Psoas muscle (tissue), 8 donors: ENCODE measurements at places on chromosomes 7 and 10.

DNA sequence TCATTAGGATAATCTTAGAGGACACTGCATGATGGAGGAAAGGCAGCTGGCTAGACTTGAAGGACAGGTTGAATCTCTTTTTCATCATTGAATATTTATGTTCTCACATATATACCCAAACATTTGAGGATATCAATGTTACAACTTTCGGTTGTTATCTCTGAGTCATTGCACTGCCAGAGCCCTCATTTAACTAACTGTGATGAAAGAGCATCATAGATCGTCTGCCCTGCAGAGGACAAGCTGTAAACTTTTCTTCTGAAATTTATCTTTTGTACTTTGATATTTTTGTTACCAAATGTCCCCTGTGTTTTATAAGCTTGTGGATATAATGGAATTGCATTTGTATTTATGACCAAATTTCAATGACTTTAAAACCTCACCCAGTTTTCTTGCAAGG lies 298.7 kb downstream of the PHF14 start:
- no peak for DNase-seq

GRCh38 chr7:74025146-74025545 lies 2.8 kb upstream of the ELN start:
- DNase-seq = no peak

DNA sequence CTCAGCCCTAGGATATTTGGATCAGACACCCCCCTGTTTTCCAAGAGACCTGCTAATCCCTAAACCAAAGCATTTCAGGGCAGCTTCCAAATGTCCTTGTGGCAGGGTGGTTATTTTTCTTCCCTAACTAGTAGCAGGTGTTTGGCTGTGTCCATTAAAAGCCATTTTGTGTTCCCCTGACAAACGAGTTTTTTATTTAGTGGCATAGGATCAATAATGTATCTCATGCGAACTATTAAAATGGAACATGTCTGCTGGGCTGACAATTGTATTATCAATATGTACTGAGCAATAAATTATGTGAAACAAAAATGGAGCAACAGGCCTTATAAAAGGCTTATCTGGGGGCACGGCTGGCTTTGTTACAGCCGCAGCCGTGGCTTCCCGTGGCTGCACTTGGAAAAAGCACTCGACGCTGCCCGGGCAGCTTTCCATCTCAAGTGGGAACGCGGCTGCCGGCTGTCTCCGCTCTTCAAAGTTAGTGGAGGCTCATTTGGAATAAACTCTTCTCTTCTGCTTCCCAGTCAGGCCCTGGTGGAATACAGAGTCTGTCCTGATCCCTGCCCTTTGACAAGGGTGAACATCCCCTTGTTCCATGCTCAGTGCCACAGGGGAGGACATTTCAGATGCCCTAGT lies 554.3 kb downstream of the TYW1 start:
- no peak for DNase-seq

GRCh38 chr7:147298611-147299043 lies 1182.0 kb downstream of the CNTNAP2 start:
- no peak for DNase-seq

- DNase-seq = no peak
Measured at GRCh38 chr7:123741940-123742339, 6.9 kb downstream of the WASL start.

GRCh38 chr7:128356546-128357216 lies 4.8 kb downstream of the PRRT4 start:
- DNase-seq = no peak

DNA sequence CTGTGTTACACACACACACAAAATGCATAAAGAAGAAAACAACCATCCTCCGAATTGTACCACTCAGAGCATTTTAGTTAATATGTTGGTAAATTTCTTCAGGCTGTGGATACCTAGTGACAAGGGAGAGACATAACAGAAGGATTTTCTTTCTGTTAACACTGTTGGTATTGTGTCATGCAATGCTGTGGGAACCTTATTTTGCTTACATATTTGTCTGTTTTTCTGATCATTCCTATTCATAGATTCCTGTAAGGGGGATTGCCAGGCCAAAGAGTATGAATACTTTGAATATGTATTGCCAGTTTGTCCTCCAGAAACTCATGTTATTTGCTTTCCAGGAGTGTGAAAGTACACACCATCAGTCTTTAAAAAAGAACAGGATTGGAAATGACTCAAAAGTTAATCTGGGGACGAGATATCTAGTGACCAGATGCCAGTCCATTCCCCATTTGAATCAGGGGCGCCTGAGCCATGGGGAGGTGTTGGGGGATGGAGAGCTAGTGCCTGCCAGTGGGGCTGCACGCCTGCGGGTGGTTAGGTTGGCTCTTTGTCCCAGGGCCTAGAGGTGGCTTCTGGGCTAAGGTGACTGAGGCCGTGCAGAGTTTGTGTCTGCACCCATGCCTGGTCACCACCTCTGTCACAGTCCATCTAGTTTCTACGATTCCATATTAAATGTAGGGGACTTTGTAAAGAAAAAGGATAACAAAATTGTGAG lies 142.0 kb downstream of the PTPN20 start:
- DNase-seq = no peak

GRCh38 chr7:322708-323111 lies 32.7 kb downstream of the FOXL3 start:
- no peak for DNase-seq

DNA sequence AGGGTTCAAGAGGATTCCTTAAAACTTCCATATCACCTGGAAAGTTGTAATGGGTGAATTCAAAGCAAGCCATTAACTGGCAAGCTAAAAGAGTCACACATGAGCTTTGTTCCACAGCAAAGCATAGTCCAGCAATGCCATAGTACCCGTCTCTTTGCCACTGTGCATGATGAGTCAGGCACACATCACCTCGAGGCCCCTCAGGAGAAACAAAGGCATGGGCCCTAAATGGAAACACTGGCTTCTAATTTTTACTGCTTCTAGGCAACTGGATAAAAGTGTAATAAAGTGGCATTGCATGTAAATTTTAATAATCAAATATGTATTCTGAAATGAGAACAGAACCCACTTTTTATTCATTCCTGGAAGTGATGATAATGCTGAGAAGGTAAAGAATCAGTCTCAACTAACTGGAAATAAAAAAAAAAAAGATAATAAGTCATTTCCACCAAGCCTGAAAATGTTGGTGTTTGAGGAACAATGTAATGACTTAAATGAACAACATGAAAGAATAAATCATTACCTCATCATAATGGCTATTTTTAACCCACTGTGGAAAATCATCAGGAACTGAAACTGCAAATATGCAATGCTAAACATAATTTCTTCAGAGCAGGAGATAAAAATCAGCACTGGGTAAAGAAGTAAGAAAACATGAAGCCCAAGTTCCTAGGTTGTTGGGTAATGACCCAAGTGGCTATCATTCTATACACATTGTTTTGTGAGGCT lies 104.9 kb downstream of the CDK6 start:
- no peak for DNase-seq

DNA sequence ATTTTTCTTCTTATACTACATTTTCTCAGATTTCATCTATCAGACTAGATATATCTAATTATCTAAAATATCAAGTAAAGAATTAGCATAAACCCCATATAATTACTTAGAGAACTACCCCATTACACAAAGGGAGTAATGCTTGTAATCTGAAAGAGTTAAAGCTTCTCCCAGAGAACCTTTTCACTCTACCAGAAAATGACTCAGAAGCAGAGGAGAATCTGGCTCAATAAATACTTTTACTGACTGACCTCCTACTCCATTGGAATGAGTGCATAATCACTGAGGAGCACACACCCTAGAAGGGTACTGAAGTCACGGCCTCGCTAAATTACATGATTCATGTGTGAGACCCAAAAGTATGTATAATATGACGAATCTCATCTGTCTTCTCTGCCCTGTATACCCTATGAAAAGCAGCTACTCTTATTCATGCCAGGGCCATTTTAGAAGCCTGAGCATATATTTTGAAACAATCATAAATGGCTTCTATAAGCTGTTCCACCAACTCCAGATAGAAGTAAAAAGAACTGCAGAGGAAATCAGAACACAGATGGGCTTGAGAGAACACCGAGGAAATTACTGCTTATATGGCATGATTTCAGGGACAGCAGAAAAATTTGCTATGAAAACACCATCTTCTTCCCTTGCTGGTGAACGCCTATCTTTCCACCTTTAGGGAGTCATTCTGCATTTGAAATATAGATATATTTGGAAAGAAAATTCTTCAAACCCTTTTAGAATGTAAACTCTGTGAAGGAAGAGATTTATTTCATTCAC lies 32.7 kb downstream of the DNMBP start:
- no peak for DNase-seq

DNA sequence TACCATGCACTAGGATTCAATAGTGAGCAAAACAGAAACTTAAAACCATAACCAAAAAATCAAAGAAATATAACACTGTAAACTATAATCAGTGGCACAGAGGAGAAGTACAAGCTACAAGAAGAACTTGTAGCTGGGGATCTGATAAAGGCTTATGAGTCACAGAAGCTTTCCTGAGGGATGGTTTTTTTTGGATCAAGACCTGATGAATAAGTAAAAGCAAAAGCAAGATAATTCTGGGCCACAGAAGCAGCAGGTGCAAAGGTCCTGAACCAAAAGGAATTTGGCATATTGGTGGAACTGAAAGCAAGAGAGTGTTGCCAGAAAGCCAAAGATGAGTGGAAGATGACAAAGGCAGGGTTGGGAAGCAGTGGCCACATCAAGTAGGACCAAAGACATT lies 37.4 kb upstream of the BET1 start:
- DNase-seq = no peak

DNA sequence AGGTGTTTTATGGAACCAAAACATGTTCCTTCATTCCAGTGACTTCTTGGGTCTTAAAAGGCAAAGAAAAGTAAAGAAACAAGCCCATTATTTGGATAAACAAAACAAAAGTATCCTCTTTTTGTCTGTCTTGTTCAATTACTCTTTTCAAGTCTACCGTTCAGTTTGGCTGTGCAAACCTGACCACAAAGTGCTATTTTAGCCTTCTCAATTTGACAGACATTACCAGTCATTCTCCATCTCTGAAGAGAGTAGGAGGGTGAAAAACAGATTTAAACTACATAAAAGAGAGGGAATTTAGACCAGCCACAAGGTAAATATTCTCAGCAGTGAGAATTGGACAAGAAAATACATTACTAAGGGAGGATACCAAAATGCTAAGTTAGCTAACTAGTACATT lies 145.2 kb downstream of the GRM3 start:
- DNase-seq = no peak

GRCh38 chr7:29976673-29977415 lies 12.8 kb downstream of the SCRN1 start:
- no peak for DNase-seq

GRCh38 chr10:14087566-14087965 lies 243.2 kb downstream of the FRMD4A start:
- DNase-seq = no peak

- no peak for DNase-seq
Measured at GRCh38 chr7:72405418-72405817, 6.7 kb downstream of the CALN1 start.

DNA sequence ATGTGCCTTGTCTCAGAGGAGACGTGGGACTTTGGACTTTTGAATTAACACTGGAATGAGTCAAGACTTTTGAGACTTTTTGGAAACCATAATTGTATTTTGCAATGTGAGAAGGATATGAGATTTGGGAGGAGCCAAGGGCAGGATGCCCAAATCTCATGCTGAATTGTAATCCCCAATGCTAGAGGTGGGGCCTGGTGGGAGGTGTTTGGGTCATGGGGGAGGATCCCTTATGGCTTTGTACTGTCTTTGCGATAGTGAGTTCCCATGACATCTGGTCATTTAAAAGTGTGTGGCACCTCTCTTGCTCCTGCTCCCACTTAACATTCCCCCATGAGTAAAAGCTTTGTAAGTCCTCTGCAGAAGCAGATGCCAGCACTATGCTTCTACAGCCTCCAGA lies 39.2 kb downstream of the DNAJC9 start:
- peak; percentile 40 for DNase-seq

GRCh38 chr10:107656932-107657331 lies 492.4 kb upstream of the SORCS1 start:
- DNase-seq = no peak

- DNase-seq = no peak
Measured at GRCh38 chr10:132202070-132202970, 15.6 kb downstream of the DPYSL4 start.

GRCh38 chr10:71611131-71611530 lies 108.4 kb downstream of the C10orf105 start:
- no peak for DNase-seq

DNA sequence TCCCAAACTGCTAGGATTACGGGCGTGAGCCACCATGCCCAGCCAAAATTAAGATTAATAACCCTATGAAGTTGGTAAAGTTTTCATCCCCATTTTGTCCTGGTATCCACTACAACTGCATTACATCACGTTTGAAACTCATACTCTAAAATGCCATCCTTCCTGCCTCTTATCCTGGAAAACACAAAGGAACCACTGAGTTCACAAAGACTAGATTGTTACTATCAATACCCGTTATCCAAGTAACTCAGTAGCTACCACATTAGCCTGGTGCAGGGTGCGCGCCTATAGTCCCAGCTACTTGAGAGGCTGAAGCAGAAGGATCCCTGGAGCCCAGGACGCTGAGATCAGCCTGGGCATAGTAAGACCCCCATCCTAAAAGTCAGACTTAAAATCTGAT lies 63.5 kb upstream of the ANAPC16 start:
- DNase-seq = no peak

- no peak for DNase-seq
Measured at GRCh38 chr7:41029072-41029499, 673.8 kb downstream of the INHBA start.

DNA sequence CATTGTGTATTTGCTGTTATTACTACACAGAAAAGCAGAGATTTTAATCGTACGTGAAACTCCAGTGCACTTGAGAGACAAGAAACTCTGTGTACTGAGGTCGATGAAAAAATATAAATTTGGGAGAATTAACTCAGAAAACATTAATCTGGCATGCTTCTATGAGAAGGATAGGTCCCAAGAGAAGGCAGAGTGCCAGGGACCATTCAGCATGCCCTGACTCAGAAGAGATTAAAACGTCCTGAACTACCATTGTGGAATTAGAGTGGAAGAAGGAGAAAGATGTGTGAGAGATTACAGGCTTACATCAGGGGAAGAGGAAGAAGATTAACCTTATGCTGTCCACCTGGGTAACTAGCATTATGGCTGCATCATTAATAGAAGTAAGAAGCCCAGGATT lies 72.4 kb downstream of the REEP3 start:
- no peak for DNase-seq

DNA sequence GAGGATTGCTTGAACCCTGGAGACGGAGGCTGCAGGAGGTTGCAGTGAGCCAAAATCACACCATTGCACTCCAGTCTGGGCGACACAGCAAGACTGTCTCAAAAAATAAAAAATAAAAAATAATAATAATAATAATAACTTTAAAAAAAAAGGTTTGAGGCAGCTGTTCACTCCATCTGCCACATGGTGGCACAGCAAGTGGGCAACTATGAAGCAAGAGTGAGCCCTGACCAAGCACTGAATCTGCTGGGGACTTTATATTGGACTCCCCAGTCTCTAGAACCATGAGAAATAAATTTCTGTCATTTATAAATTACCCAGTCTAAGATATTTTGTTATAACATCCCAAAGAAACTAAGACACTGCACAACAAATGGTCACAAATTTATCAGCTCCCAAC lies 14.6 kb upstream of the BRI3 start:
- no peak for DNase-seq
